Activated T-cell treated with anti-CD3 and anti-CD28 coated beads, Interleukin-2, amount 50 U/mL, for 72 hours (primary cell): ENCODE measurements at places on chromosomes 5 and 9.

GRCh38 chr5:142439207-142439860, 114.5 kb upstream of the SPRY4 start:
- no peak for DNase-seq

- DNase-seq: no peak
These were observed 5.8 kb upstream of the LNPEP start for GRCh38 chr5:96930058-96930457.

DNA sequence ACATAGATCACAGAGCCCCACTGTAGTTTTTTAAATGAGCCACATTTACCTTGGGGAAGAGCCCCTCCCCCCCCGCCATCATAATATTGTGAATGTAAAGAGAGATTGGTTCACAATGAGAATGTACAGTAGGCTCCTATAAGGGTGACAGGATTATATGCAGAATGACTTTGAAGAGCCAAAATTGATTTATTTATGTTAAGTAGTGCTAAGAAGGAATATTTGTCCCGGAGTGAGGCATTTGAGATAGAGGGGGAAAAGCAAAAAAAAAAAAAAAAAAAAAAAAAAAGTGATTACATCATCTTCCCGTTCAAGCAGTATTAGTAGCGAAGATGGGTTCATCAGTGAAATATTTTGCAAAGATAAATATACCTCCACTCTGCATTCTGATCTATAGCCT, 73.9 kb downstream of the PIK3R1 start:
- no peak for DNase-seq

DNA sequence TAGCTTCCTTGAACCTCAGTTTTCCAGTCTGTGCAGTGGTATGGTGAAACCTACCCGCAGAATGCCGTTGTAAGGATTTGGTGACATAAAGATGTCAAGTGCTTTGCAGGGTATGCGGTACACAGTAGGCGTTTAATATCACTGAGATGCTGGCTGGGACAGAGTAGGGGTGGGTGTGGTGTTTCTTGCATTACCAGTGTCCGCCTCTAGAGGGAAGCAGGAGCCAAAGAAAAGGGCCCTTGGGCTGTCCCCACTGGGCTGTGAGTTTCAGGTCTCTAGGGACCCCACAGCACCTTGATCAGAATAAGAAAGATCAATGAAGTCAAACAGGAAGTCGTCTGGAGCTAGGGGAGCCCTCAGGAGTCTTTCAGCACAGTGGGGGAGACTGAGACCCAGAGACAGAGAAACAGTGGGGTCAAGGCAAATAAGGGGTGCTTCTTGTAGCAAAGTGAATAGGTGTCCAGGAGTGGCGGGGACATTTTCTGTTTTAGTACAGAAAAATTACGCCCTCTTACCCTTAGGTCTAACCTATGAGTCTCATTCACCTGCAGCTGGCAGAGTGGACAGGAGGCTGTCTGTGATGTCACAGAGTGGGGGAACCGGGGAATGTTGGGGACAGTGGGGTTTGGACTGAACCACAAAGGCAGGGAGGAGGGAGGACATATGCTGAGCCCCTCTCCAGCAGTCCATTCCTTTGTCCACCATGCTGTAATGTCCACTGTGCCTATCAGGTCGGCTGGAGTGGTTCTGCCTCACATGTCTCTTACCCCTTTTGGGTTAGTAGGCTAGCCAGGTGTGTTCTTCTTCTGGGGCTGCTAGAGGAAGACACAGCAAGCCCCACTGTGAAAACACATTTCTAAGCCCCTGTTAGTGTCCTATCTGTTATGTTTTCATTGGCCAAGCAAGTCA, 4.7 kb upstream of the TEX53 start:
- peak; percentile 79 for DNase-seq

GRCh38 chr5:23269981-23270380, 237.4 kb upstream of the PRDM9 start:
- no peak for DNase-seq

DNA sequence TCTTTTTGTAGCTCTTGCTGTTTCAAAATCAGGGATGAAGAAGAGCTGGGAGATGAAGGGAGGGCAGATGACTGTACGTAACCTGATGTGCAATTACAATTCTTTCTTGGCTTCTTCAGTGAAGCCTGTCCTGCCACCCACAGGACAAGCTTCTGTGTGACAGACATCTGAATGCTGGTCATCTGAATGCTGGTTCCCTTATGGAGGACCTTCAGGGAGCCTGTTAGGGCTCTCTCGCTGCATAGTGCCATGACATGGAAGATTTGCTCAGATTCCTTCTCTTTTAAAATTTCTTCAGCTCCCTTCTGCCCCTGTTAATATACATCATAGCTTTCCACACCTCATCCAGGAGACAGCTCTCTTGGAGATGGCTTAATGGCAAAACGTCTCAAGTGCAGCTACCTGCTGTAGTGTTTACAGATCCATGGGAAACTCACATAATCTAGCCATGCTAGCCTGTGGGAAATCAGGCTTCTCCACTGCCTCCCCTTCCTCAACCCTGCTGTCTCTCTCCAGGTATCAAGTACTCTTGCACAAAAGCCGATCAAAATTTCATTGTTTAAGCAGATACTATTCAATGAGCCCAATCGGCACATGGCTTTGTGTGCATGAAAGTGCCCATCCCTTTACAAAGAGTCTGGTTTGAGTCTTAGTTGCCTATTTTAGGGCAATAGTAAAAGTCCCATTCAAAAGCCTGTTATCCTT, 134.6 kb downstream of the RAB3C start:
- DNase-seq: no peak

DNA sequence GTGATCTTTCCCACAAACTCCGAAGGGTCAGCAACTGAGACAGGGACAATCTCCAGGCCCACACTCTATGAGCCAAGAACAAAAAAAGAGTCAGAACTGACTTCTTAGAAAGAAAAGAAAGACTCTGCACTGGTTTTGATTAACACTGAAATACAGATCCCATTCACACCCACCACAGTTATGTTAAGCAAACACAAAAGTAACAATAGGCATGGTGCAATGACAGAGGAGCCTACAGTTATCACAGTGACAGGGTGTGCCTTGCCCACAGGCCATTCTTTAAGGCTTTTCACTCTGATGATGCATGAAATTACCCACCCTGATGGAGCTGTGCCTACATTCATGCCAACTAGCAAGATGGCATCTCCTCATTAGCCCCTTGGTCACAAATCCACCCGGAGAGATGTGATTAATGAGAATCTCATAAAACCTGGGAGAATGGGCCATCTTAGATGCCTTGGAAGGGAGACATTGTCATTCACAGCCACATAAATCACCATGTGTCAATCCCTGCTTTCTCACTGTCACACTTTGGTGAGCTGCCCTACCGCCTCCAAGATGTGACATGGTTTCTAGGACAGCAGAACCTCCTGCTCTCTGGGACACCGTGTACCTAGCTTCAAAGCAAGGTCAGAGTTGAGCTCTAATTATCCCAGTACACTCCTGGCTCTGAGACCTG, 27.6 kb upstream of the FSTL4 start:
- no peak for DNase-seq

- peak; percentile 65 for DNase-seq
These were observed 5.3 kb downstream of the SLC34A1 start for GRCh38 chr5:177389241-177390169.

- DNase-seq: no peak
These were observed 38.1 kb downstream of the ITGA1 start for GRCh38 chr5:52825826-52826225.

DNA sequence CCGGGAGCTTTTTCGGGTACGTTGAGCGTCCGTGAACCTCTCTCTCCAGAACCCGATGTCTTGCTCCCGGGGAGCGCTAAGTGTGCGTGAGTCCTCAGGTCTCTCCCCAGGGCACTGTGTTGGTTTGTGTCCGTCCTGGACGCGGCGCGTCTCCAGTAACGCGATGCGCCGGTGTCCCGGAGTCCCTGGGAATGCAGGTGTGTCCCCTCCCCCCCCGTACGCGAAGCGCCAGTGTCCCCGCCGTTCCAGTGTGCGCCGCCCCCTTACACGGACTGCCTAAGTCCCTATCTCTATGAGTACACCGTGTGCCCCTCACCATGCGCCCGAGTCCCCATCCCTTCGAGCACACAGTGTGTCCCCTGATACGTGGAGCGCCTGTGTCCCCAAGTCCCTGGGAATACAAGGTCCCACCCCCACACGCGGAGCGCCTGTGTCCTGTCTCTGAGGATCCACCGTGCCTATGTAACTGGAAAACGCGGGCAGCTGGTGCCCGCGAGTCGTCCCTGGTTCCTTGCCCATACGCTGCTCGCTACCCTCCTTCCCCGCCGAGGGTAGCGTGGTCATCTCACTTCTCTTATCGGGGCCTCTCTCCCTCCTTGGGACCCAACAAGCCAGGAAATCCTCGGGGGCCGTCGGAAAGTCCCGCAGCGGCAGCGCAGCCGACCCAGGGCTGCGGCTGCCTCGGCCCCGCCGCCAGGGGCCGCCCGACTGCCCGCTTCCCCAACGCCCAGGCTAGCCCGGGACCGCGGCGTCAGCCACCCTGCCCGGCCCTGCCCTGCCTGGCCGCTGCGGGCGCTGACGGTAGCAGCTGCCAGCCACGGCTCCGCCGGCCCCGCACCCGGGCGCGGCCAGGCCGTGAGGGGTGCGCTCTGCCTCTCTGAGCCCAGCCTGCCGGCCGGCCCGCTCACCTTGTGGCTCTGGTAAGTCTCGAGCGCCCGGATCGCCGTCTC, 709 bp downstream of the ELL2 start:
- DNase-seq: peak; percentile 89

DNA sequence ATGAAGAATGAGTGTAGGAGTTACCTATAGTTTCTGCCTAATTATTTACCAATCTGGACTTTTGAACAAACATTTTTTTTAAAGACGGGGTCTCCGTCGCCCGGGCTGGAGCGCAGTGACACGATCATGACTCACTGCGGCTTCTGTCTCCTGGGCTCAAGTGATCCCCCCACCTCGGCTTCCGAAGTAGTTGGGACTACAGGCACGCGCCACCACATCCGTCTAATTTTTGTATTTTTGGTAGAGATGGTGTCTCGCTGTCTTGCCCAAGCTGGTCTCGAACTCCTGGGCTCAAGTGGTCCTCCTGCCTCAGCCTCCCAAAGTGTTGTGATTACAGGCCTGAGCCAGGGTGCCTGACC, 1.5 kb downstream of the CTNNA1 start:
- no peak for DNase-seq

DNA sequence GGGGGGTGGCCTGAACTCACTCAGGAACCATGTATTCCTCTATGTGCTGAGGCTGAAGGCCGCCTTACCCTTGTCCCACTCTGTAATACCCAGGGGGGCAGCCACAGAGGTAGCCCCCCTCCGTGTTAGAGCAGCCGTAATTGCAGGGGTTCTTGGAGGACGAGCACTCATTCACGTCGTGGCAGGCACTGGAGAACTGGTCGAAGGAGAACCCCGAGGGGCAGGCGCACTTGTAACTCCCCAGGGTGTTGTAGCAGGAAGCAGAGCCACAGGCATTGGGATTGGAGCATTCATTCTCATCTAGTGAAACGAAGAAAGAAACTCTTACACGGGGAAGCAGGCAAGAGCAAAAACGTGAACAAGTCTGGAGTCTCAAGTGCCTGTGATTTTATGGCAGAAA, 179.8 kb downstream of the SLC12A2 start:
- DNase-seq: no peak

DNA sequence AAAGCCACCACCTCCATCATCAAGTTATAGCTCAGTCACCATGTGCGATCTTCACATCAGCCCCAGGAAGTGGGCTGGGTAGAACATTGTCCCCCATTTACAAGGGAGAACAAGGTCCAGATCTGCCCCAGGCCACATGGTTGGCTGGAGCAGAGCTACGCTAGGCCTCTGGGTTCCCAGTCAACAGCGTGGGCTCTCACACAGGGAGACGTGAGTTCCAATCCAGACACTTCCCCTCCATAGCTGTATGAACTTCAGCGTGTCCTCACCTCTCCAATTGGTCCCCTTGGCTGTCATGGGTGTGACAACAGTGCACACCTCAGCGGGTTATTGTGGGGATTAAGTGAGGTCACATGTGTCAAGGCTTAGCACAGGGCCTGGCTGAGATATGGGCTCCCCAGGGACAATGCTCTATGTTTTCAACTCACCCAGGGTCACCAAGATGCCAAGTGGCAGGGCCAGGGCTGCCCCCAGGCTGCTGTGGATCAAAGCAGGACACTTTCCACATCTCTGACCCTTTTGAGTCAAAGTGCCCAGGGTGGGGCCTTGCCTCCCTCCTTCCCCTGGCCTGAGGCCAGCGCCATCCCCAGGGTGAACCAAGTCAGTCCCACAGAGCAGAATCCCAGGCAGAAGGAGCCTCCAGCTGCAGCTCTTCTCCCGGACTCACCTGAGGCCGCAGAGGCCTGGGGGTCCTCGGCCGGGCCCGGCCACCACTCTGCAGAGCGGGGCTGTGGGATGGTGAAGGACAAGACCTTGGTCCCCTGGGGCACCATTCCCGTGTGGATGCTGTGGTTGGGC, 19.8 kb downstream of the AKNA start:
- no peak for DNase-seq

- DNase-seq: peak; percentile 53
These were observed 607 bp downstream of the UHRF2 start for GRCh38 chr9:6413365-6414246.

DNA sequence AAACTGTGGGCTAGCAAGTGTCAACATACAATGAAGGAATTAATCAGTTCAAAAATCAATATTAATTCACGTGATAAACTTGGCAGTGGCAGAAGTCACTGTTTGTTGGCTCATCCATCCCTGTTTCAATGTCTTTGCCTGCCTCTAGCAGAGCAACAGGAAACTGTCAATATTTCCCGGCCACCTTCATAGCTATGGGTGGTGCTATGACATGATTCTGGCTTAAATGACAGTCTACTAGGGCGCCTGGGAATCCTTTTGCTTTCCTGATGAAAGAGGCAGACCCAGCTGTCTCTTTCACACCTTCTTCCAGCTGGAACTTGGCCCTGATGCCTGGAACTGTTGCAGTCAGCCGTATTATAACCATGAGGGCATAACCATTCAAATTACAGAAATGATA, 72.1 kb upstream of the DNAH5 start:
- DNase-seq: no peak

GRCh38 chr9:134350416-134350994, 24.2 kb downstream of the RXRA start:
- no peak for DNase-seq

- no peak for DNase-seq
These were observed 10.9 kb upstream of the SLC25A51 start for GRCh38 chr9:37914701-37915358.

DNA sequence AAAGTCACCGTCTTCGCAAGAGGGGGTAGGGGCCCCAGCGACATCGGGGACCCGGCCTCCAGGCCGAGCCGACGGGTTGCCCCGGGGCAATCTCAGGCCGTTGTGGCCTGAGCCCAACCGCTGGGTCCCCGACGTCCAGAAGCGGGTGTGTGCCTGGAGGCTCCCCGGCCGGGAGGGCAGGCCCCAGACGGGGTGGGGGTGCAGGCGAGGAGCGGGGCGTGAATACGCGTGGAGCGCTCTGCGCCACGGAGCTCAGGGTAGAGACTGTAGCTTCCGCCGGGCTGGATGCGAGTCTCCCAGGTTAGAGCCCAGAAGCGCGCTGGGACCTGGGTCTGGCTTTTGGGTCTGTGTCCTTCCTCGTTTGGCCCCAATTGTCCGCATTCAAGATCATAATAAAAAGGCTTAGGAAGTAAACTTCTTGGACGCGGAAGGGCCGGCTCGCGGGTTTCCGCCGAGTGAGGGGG, 3.5 kb downstream of the BARX1 start:
- no peak for DNase-seq
